T follicular helper cell (primary cell): ENCODE measurements at places on chromosomes 6 and 20.

DNA sequence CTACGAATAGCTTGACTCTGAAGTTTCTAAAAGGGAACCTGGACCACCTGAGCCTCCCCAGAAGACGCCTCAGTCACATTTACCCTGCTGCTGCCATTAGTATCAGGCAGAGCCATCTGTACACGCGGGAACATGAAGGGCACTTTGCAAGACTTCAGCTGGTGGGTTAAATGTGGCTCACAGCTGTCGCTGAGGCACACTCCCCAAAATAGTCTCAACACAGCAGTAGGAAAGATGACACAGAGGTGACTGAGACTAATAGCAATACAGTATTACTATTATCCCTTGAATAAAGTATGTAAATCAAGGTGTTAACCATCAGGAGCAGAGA is 29.0 kb downstream of the PSMB1 start:
- no peak for DNase-seq

DNA sequence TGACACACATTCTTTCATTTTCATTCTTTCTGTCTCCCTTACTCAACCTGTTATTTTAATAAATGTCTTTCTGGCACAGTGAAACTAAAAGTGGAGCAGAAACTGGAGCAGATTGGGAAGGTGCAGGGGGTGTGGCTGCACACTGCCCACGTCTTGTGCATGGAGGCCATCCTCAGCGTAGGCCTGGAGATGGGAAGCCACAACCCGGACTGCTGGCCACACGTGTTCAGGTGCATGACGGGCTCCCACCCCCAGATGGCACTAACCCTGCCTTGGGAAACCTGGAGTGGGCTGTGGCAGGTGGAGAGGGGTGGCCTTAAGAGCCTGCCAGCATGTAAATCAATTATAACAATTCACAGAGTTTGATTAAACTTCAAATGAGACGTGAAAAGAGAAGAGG is 71.4 kb upstream of the PBOV1 start:
- DNase-seq = no peak

DNA sequence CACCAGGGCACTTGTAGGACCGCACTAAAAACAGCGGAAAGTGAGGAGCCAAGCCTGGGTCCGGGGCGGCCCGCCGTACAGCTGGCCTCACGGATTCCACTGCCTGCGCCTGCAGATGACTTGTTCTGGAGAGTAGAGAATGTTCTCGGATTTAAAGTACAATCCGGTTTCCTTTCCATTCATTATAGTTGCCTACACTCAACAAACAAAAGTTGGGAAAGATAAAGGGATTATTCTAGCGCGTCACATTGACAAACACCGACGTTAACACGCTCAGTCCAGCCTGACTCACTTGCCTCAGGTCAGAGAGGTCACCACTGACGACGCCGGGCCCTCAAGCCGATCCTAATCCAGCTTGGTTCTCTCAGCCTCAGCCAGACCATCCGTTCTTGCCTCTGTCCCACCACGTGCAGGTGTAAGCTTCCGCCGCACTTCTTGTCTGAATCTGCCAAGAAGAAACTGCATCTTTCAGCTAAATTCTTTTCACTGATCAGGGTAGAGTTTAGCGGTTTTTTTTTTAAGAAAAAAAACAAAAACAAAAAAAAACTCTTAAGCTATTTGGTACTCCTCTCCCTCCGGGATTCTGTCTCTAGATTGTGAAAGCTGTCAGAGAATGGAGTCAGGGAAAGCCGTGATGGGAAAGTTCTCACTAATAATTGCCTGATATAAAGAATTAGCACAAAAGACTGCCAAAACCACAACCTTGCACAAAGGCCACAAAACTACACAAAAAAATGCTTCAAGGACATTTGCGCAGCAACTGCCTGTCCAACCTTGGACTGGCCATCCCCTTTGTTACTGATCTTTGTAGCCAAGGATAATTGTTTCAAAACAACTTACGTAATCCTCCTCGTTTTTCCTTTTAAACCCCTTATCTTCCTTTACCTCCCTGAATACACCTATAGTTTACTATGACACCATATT is 1.1 kb upstream of the PHF10 start:
- DNase-seq = no peak

DNA sequence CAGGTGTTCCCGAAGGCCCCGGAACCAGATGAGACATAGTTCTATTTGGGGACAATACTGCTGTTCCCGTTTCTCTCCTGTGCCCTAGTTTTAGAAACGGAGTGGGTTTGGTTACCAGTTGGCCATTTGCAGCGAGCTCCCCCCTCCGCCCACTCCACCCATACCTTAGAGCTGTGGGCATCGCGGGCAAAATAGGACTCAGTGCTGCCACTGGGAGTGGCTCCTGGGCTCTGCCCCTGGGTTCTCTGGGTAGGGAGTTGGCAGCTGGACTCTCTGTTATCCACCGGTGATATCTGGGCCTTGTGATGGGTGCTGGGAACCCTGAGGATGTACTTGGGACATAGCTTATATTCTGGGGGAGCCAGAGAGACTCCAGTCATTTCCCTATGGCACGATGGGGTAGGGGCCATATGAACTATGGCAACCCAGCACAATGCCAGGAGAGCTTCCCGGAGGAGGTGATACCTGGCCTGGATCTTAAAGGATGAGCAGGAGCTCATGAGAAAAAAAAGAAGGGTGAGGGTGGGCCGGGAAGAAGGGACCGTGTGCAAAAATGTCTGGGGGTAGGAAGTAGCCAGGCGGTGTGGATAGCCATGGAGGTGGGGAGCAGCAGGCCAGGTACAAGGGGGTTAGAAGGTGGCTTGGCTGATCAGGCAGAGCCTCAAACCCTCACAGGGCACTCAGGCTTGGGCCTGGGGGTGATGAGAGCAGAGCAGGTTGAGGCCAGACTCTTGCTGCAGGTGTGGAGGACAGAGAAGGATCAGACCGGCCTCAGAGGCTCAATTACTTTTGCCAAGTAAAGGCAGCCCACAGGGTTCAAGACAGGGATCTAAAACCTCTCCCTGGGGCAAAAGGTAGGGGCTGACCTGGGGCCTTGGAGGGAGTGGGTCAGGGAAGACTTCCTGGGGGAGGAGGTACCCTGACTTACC is 9.6 kb downstream of the SRC start:
- no peak for DNase-seq

GRCh38 chr6:138637822-138638221 is 135.7 kb upstream of the CCDC28A start:
- no peak for DNase-seq

GRCh38 chr20:46978951-46979491 is 84.4 kb downstream of the EYA2 start:
- no peak for DNase-seq

GRCh38 chr6:149168968-149169367 is 148.5 kb upstream of the TAB2 start:
- DNase-seq = no peak

DNA sequence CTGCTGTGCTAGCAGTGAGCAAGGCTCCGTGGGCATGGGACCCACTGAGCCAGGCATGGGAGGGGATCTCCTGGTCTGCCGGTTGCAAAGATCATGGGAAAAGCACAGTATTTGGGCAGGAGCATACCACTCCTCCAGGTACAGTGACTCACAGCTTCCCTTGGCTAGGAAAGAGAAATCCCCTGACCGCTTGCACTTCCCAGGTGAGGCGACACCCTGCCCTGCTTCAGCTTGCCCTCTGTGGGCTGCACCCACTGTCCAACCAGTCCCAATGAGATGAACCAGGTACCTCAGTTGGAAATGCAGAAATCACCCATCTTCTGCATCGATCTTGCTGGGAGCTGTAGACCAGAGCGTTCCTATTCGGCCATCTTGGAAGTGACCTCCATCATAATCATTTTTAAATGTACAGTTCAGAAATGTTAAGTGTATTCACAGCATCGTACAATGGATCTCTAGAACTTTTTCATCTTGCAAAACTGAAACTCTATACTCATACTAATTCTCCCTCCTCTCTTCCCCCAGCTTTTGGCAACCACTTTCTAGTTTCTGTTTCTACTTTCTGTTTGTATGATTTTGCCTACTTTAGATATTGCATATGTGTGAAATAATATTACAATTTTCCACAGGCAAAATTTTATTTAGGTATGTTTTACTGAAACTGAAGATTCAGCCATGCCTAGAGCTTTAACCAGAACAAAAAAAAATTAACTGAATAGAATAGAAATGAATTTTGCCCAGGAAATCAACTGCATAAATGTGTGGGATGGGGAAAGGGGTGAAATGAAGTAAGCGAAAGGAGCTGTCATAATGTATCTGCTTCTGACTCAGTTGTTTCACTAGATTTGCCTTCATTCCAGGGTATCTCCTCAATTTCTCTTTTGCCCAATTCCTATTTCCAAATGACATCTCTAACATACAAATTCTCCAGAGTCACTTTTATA is 100.0 kb downstream of the RWDD2A start:
- no peak for DNase-seq

- no peak for DNase-seq
Measured at GRCh38 chr6:168576388-168576787, 135.4 kb downstream of the SMOC2 start.

GRCh38 chr6:118825661-118826060 is 68.3 kb upstream of the ASF1A start:
- DNase-seq = no peak

DNA sequence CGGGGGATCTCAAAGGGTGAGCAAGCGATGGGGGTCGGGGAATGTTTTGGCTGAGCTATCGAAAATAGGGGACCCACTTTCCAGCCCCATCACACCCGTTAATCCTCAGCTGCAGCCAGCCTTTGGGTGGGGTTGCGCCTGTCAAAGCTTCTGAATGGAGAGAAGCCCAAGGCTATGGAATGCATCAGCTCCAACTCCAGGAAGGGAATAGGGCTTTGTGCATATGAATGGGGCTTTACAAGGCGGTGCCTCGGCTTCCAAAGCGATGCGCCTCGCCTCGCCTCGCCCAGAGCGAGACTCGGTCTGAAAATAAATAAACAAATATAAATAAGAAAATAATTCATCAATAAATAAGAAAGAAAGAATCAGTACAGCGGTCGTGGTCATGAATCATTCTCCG is 751.4 kb upstream of the DEFB115 start:
- no peak for DNase-seq

DNA sequence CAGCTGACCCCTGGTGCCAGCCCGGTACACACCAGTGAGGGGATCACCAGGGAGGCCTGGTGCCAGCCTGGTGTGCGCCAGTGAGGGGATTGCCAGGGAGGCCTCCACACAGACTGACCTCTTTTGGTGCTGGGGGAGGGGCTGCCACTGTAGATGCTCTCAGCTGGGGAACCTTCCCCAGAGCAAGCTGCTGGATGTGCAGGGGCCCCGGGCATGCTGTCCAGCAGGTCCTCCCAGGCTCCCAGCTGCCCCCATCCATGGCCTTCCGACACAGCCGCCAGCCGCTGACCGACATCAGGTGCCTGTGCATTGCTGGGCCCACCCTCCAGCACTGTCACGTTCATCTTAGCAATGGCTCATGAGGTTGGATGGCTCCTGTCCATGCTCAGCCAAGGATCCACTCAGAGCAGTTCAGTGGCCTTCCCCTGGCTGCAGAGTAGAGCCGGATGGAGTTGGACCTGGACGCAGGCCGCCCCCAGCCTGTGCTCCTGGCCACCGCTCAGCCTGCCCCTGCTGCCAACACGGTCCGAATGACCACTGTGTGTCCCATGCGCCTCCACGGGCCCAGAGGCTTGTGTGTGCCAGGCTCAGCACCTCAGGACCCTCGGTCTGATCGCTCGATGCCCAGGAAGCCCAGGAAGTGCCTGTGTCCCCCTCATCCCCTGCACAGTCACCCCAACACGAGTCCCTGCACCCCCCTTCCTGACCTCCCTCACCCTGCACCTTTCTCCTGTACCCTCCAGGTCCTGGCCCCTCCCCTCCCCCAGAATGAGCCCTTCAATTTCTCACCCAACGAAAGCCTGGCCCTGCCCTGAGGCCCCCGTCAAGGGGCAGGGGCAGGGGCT is 95.7 kb downstream of the YTHDF1 start:
- DNase-seq = no peak

- no peak for DNase-seq
Measured at GRCh38 chr20:3296261-3297078, 57.5 kb upstream of the SLC4A11 start.

- DNase-seq = peak; percentile 18
Measured at GRCh38 chr6:73585566-73586415, 65.0 kb upstream of the EEF1A1 start.

GRCh38 chr6:167824591-167825331 is 1.9 kb upstream of the AFDN start:
- no peak for DNase-seq

DNA sequence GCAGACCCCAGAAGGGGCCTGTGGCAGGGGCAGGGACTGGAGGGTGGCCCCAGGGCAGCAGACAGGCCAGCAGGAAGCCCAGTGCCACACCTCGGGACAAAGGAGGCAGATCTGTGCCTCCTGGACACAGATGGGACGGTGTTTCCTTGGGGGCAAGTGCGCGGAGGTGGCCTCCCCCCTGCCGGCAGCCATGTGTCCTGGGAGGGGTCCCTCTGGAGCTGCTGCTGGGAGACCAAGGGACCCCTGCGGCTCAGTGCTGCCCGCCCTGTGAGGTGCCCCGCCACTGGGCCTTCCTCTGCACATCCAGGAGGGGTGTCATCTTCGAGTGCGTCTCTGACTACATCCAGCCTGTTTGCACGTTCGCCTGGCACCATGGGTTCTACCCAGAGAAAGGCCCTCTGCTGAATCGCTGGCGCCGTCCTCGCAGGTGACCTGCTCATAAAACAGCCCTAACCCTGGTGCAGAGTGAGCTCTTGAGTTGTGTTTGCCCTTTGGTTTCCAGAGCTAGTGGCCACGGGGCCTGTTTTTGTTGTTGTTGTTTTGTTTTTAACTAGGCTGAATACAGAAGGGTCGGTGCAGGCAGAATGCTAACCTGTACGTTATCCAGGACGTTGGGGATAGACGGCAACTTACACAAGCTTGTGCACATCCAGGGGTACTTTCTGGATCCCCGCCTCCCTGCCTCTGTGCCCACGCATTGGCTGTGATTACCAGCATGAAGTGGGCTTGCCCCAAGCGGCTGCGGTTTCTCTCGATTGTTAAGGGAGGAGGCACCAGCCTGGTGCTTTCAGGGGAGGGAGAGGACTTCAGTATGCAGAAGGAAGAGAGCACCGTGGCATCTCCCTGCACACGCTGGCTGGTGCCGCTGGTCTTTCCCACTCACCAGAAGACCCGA is 1.3 kb upstream of the KCNQ2 start:
- DNase-seq = no peak

- DNase-seq = no peak
Measured at GRCh38 chr6:156634048-156634447, 143.1 kb upstream of the ARID1B start.
